ENCODE measurements at places on chromosomes 1 and 21.
A peak's percentile ranks its signal among the peaks of the same experiment; 100 is the strongest.

DNA sequence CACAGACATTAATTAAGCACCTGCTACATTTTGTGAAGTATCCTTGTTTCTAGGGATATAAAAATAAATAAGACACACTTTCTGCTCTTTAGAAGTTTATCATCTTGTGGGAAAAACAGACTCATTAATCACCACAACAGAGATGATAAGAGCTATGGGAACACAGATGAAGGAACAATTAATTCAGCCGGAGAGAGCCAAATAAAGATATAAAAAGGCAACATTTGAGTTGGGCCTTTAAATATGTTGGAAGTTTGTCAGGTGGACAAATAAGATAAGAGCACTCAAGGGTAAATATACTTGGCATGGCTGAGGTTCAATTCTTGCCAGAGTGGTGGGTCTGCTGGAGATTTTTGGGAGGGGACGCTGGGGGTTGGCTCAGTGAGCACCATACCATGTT, 34.2 kb upstream of the VTCN1 start:
- no peak for DNase-seq

GRCh38 chr1:228004331-228004855, 2.4 kb upstream of the WNT3A start:
- no peak for DNase-seq

- peak; percentile 9 for DNase-seq
These were observed 61.9 kb upstream of the RGS1 start for GRCh38 chr1:192513697-192514096.

GRCh38 chr1:7511381-7511780, 259.7 kb upstream of the VAMP3 start:
- DNase-seq = no peak

DNA sequence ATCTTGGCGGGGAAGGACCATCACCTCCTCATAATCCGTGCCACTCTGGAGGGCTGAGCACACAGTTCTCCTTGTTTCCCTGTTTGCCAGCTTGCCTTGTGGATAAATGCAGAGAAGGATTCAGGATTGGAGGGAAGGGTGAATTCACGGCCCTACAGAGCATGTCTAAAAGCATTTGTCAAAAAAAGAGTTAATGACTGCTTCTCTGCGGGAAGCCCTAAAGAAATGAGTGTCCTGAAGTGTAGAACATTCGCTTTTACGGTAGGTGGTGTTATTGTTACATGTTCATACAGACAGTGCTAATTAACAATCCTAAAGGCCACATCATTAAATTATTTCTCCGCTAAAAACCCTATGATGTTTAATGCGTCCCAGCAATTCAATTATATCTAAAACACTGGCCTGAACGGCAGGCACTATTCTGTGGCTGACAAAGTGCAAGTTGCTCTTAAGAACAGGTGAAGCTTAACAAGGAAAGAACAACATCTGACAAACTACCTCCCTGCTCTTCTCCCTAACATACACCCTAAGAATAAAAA, 112.3 kb upstream of the NFIA start:
- DNase-seq = no peak

- no peak for DNase-seq
These were observed 15.1 kb downstream of the USP33 start for GRCh38 chr1:77744576-77744975.

DNA sequence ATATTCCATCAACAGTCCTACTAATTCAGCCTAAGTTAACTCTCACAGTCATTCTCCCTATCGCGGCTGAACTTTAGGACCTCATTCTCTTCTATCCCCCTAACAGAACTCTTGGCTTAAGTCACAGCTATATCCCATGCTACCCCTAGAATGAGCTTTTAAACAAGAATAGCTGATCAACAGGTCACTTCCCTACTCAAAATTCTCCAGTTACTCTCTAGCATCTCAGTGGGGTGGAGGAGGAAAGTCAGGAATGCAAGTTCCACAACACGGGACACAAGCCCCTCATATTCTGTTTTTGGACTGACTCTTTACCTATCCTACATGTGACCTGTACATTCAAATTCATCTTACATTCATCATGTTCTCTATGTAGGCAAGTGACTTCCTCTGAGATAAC, 21.0 kb downstream of the MRPL39 start:
- DNase-seq = no peak

DNA sequence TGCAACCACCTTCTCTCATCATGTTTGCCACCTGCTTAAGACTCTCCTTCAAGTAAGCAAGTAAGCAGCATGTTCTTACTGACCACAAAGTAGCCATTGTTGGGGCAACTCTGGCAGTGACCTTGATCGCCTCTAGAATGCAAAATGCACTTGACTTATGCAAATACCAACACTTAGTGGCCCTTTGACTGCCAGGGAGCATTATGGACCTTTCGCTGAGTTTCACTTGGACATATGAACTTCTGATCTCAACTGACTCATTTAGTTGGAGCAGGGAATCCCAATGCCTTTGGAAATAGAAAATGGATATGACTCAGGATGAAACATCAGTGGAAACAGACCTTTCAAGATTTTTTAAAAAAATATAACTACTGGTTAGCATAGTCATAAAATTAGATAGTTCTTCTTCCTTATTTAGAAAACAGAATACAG, 6.1 kb upstream of the PLA2G5 start:
- DNase-seq = peak; percentile 63

DNA sequence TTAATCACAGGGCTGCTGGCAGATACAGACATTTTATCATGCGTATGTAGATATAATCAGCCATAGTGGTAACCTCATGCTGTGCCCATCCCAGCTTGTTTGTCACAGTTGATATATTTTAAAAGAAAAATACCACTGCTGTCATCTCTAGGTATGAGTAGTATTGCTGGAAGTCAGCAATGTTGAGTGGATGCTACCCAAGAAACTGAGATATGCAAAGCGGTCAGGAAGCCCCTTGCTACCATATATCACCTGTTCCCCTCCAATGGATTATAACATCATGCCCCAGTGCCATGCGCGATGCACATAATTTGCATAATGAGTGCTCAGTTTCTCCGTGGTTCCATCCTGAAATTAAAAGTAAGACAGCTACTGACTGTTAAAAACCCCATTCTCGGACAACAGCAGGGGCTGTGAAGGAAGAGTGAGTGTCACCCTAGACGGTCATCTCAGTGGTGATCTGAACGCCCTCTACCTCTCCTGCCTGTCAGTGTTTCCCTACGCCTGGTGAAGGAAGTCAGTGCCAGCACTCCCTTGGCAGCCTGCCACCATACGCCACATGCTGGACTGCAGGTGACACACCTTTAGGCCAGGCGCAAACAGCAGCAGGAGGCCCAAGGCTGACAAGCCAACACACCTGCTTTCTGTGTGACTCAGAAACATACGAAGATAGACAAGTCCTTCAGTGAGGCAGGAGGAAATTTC, 2.7 kb downstream of the IL10RB start:
- DNase-seq = no peak

- no peak for DNase-seq
These were observed 171.3 kb downstream of the HHAT start for GRCh38 chr1:210499956-210500355.

DNA sequence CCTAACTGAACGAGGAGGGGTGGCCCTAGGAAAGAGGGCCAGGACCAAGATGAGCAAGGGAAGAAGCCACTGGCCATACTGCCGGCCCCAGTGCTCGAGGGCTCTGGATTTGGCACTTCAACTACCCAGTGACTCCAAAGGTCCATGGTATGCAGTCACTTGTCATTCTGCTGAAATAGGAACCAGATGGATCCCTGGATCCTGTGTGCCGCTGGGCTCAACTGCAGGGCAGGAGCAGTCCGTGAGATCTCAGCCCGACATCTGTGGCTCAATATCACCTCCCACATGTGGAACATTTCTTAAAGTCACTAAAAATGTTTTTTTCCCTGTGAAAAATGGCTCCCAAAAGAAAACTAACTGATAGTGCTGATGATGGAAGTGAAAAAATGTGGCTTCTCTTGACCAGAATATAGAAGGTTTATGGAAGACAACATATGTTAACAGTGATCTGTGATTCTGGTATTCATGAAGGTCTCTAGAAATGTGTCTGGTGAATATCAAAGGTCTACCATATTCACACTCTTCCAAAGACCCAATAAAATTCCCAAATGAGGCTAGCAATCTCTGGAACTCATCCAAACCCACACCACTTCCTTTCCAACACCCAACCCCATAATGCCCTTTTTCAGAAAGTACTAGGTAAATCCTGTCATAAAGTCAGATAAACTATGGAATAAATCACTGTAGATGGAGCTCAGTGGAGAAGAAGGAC, 24.1 kb downstream of the PAFAH2 start:
- DNase-seq = no peak

GRCh38 chr1:229406798-229407197, 27.1 kb downstream of the ACTA1 start:
- no peak for DNase-seq

DNA sequence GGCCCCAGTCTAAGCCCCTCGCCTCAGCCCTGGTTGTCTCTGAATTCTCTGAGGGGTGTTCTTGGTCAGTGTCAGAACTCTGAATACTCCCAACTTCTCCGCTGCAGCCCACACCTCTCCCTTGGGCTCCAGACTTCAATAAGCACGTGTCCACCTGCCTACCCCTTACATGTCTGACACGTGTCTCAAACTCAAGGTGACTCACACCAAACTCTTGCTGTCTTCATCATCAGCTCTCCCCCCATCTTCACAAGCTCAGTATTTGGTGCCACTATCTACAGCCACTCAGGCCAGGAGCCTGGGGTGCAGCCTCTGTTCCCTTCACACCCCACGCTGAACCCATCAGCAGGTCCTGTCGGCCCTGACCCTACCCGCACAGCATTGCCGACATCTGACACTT, 18.8 kb upstream of the UBXN10 start:
- DNase-seq = no peak

DNA sequence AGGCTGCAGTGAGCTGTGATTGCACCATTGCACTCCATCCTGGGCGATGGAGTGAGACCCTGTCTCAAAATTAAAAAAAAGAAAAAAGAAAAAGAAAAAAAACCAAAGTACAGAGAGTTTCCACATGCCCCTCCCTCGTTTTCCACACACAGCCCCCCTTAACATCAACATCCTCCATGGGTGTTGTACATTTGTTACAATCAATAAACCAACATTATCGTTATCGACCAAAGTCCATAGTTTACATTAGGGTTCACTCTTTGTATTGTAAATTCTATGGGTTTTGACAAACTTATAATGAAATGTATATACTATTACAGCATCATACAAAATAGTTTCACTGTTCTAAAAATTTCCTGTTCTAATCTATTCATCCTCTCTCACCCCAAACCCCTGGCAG, 15.9 kb upstream of the TINAGL1 start:
- no peak for DNase-seq

- DNase-seq = no peak
These were observed 6.2 kb downstream of the ARHGEF16 start for GRCh38 chr1:3460672-3461131.

DNA sequence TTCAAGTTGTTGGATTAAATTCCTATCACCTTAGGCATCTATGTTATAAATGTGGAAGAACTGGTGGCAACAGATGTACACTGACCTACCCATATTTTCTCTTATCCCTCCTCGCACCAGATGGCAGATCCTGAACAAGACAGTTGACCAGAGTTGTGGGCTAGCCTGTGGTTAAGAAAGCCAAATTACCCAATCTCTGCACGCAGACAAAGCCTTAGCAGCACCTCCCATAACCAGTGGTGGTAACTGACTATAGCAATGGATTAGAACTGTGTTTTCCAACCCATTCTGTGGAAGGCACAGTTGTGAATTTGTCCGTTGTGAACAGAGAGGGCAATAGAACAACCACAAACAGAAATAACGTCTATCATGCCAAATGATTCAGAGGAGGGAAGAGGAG, 20.6 kb downstream of the ABCB10 start:
- no peak for DNase-seq

- no peak for DNase-seq
These were observed 237.1 kb downstream of the SLC45A1 start for GRCh38 chr1:8554956-8555534.

- peak; percentile 48 for DNase-seq
These were observed 28.3 kb downstream of the CFH start for GRCh38 chr1:196680107-196680506.

DNA sequence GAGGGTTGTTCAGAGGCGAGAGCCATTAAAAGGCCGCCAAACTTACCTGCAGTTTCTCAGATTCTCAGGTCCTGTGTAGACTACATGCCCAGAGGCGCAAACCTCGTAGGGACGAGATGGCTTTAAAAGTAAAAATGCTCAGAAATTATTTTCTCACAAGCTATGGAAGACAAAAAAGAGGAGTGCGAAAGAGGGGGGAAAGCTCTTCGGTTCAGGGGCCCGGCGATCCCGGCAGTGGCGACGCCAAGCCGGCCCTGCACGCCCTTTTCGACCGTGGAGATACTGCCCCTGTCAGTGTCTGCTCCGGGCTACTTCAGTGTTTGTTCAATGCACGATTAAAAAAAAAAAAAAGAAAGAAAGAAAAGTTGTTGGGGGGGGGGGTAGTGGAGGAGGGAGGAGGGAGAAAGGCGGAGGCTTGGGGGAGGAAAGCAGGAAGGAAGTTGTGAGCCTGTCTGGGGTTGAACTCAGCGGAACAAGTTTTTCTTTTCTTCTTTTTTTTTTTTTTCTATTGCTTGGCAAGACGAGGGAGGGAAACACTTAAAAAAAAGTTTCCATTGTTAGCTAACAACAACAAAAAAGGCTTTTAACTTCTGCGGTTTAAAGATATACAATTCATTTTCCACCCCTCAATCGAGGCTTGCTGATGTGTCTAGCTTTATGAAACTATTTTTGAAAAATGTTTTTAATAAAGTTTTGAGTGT, at the start of gene ITPKB:
ITPKB (minus strand) TSS at position 288 of the 701 bp plus-strand sequence. CDS start 1,824 bp downstream, outside the sequence.
- DNase-seq = no peak

DNA sequence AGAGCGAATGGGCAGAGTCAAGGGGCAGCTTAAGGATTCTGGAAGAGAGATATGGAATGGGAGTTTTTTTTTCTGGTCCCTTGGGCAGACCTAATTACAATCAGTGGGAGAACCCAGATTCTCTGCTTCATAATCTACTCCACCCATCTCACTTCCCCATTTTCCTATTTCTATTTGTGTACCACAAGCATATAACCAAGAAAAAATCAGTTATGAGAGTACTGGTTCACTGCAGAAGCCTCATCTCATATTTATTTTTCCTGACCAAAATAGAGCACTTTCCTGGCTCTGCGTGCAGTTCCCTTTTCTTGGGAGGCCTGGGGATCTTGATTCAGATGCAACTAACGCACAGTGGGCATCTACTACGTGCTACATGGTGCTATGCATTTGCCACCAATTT, 82.2 kb upstream of the SLFNL1 start:
- DNase-seq = no peak

DNA sequence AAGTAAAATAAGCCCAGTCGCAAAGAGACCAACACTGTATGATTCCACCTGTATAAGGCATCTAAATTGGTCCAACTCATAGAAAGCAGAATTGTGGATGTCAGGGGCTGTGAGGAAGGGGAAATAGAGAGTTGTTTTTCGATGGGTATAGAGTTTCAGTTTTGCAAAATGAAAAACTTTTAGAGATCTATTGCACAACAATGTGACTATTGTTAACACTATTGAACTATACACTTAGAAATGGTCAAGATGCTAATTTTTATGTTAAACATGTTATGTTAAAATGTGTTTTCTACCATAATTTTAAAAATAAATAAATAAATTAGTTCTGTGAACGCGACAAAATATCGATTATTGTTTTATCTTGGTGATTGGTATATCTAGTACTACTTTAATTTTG, 192.4 kb downstream of the PTGER3 start:
- DNase-seq = no peak
